ENCODE measurements at places on chromosomes 5 and 9.
A peak's percentile ranks its signal among the peaks of the same experiment; 100 is the strongest.

GRCh38 chr5:31911291-31912265 is 262.5 kb downstream of the GOLPH3 start:
- no peaks in the 10 kb centered on the region for H3K27me3 ChIP-seq
- H3K4me1 ChIP-seq, result peaks cover 7% of the 10 kb centered on the region

DNA sequence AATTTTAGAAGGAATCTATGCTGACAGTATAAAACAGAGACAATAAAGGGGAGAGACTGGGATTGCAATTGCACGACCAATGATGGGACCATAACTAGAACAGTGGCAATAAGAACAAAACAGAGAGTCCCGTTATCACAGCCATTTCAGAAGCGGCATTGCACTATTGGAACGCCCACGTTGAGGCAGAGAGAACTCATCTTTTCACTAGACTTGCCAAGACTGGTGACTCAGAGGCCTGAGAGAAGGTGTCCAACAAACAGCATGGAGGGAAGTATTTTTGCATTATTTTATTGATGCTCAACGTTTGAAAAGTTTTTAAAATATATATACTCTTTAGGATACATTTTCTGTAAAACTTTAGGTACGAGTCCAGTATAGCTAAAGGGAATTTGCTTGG is 737.7 kb downstream of the TLE1 start:
- H3K27me3 ChIP-seq, result no peaks in the 10 kb centered on the region
- H3K4me3 ChIP-seq, result no peak overlapping the region
- no peak for DNase-seq
- H3K27ac ChIP-seq, result no peak overlapping the region

DNA sequence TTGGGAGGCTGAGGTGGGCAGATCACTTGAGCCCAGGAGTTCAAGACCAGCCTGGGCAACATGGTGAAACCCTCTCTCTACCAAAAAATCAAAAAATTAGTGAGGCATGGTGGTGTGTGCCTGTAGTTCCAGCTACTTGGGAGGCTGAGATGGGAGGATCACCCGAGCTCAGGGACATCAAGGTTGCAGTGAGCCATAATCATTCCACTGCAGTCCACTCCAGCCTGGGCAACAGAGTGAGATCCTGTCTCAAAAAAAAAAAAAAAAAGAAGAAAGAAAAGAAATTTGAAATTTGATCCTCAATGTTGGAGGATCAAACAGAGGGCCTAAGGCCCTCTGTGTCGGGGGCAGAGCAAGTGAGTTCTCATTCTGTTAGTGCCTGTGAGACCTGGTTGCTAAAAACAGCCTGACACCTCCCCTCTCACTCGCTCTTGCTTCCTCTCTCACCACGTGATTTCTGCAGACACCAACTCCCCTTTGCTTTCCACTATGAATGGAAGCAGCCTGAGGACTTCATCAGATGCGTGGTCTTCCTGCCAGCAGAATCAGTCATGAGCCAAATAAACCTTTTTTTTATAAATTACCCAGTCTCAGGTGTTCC is 8.4 kb upstream of the GOLPH3 start:
- peaks cover 7% of the 10 kb centered on the region for H3K36me3 ChIP-seq
- H3K4me3 ChIP-seq, result no peak overlapping the region
- no peaks in the 10 kb centered on the region for H3K4me1 ChIP-seq
- no peak overlapping the region for H3K27ac ChIP-seq
- DNase-seq, result no peak

DNA sequence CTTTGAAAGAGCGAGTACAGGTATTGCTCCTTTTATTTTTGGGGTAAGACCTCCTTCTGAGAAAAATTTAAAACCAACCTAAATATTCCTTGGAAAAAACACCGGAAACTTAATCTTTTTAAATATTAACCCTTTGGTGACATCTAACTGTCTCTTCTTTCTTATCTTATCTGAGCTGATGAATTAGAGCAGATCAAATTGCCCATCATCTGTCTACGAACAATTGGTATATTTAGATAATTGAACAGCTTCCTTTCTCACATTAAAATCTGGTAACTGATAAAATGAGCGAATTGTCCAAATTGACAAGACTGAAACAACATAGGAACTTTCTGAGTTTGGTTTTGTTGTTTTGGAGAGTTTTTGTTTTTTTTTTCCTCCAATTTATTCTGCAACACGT is 2.0 kb downstream of the ISL1 start:
- H3K27me3 ChIP-seq, result peaks cover 44% of the 10 kb centered on the region
- peaks cover 18% of the 10 kb centered on the region for H3K36me3 ChIP-seq
- peak overlapping the region; percentile 99 for H3K27ac ChIP-seq
- H3K4me1 ChIP-seq, result peaks cover 11% of the 10 kb centered on the region

DNA sequence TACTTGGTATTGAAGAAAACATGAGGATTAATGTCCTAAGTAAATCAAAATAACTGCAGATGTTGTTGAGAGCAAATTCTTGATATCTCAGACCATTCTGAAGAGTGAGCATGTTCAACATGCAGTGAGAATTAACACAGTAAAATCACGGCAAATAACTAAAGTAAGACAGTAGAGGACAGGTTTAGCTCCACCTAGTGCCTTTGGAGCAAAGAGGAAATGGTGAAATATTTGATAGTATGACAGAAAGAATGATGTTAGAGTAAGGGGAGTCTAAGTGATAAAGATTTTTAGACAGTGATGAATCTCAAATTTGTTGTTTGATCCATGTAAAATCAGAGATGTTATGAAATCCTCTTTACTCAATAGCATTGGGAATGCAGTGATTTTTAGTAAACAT is 424.2 kb downstream of the TMEM161B start:
- H3K4me3 ChIP-seq, result no peak overlapping the region
- no peak for DNase-seq
- no peaks in the 10 kb centered on the region for H3K36me3 ChIP-seq
- H3K4me1 ChIP-seq, result no peaks in the 10 kb centered on the region

- H3K4me1 ChIP-seq, result peaks cover 4% of the 10 kb centered on the region
- H3K36me3 ChIP-seq, result peaks cover 5% of the 10 kb centered on the region
- H3K27me3 ChIP-seq, result peaks cover 5% of the 10 kb centered on the region
- H3K27ac ChIP-seq, result no peak overlapping the region
Measured at GRCh38 chr5:179874536-179875292, 16.1 kb upstream of the MRNIP start.

GRCh38 chr9:5892456-5893133 is 1.9 kb downstream of the MLANA start:
- DNase-seq, result no peak
- no peaks in the 10 kb centered on the region for H3K36me3 ChIP-seq
- H3K4me1 ChIP-seq, result no peaks in the 10 kb centered on the region
- H3K4me3 ChIP-seq, result no peak overlapping the region
- no peaks in the 10 kb centered on the region for H3K27me3 ChIP-seq

- H3K27ac ChIP-seq, result no peak overlapping the region
- no peaks in the 10 kb centered on the region for H3K4me1 ChIP-seq
- H3K36me3 ChIP-seq, result no peaks in the 10 kb centered on the region
- H3K4me3 ChIP-seq, result no peak overlapping the region
Measured at GRCh38 chr5:148949841-148950470, 112.9 kb downstream of the SH3TC2 start.

DNA sequence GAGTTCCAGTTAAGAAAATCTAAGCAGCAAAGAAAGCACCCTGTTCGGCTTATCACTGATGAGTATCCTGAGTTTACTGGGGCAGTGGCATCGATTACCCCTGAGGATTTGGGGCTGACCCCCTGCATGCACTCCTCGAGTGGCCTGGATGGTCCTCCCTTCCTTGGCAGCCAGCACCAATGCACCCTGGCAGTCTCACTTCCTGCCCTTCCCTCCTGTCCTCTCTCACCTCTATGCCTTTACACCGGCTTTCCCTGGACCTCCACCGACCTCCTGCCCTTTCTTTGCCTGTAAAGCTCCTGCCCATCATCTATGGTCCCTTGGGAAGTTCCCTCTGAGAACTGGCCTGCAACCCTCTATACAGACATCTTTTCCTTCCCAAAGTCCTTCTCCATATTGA is 97.1 kb downstream of the TTLL11 start:
- no peaks in the 10 kb centered on the region for H3K36me3 ChIP-seq
- H3K27ac ChIP-seq, result no peak overlapping the region
- DNase-seq, result no peak
- peaks cover 5% of the 10 kb centered on the region for H3K4me1 ChIP-seq
- no peak overlapping the region for H3K4me3 ChIP-seq

- no peak for DNase-seq
- H3K36me3 ChIP-seq, result no peaks in the 10 kb centered on the region
- H3K4me1 ChIP-seq, result no peaks in the 10 kb centered on the region
- H3K4me3 ChIP-seq, result no peak within 1 kb of the TSS
- H3K27ac ChIP-seq, result no peak within 1 kb of the TSS
Measured at GRCh38 chr5:157180374-157181264, at the start of gene ITK. TSS of gene ITK (plus strand) at chr5:157180840. CDS start at chr5:157180978, 138 bp downstream.
